Stimulated activated memory B cell treated with anti-CD40 and anti-IgM and Interleukin-4, amounts not matched to agents 10 μg/mL and 1 μg/mL and 100 μg/mL, for 72 hours (primary cell): ENCODE measurements at places on chromosomes 12 and 14.

- no peak overlapping the region for H3K4me3 ChIP-seq
- no peaks in the 10 kb centered on the region for H3K27me3 ChIP-seq
- peak overlapping the region; percentile 28 for H3K27ac ChIP-seq
- ATAC-seq, result no peak
- peaks cover 7% of the 10 kb centered on the region for H3K4me1 ChIP-seq
Observed at GRCh38 chr12:93879476-93880421, 202.6 kb downstream of the CRADD start.

DNA sequence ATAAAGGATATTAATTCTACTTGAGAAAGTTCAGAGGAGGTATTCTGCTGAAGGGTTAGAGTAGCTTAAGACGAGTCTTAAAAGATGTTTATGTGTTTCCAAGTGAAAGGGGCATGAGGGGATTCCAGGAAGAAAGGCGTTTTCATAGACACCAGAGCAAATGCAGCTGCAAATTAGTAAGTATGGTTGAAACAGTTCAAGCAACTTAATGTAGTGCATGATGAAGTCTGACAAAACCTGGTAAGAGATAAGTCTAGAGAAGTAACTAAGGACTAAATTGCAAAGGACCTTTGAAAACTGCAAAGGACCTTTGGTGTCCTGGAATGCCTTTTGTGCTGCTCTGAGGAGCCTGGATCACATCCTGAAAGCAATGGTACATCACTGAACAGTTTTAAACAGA, 11.5 kb downstream of the LUM start:
- peaks cover 1% of the 10 kb centered on the region for H3K27me3 ChIP-seq
- ATAC-seq, result no peak

GRCh38 chr12:92365836-92366235, 220.2 kb upstream of the BTG1 start:
- H3K4me1 ChIP-seq, result peaks cover 70% of the 10 kb centered on the region
- peak overlapping the region; percentile 67 for H3K27ac ChIP-seq
- ATAC-seq, result no peak
- peaks cover under 1% of the 10 kb centered on the region for H3K36me3 ChIP-seq

DNA sequence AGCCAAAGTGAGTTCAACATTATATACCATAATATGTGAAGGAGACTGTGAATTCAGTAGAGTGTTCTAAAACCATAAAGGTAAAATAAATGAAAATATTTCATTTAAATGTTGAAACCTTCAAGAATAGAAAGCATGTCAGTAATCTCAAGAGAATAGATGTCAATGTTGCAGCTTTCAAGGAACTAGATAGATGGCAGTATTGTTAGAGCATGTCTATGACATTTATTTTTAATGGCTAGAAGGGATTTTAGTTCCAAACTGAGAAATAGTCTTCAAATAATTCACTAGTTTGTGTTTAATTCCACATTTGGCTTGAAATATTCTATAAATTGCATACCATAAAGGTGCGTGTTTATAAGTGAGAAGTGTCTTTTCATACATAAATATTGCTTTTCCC, 326.5 kb downstream of the FLRT2 start:
- H3K36me3 ChIP-seq, result no peaks in the 10 kb centered on the region
- no peak overlapping the region for H3K4me3 ChIP-seq
- no peaks in the 10 kb centered on the region for H3K27me3 ChIP-seq
- no peak for ATAC-seq
- no peaks in the 10 kb centered on the region for H3K4me1 ChIP-seq
- no peak overlapping the region for H3K27ac ChIP-seq

GRCh38 chr14:51228391-51228790, 11.7 kb upstream of the TMX1 start:
- no peak overlapping the region for H3K27ac ChIP-seq
- peaks cover 5% of the 10 kb centered on the region for H3K36me3 ChIP-seq
- no peak for ATAC-seq

- H3K27me3 ChIP-seq, result no peaks in the 10 kb centered on the region
- no peak overlapping the region for H3K27ac ChIP-seq
- peaks cover 56% of the 10 kb centered on the region for H3K36me3 ChIP-seq
- no peak for ATAC-seq
- no peak overlapping the region for H3K4me3 ChIP-seq
Observed at GRCh38 chr12:57735198-57735855, 3.2 kb downstream of the AGAP2 start.

GRCh38 chr12:47221256-47222023, 141.7 kb upstream of the AMIGO2 start:
- no peaks in the 10 kb centered on the region for H3K27me3 ChIP-seq
- peaks cover 73% of the 10 kb centered on the region for H3K4me1 ChIP-seq
- no peak for ATAC-seq
- H3K27ac ChIP-seq, result no peak overlapping the region

- no peak overlapping the region for H3K4me3 ChIP-seq
- H3K27ac ChIP-seq, result peak overlapping the region; percentile 4
- ATAC-seq, result peak; percentile 90
- peaks cover 48% of the 10 kb centered on the region for H3K4me1 ChIP-seq
- H3K36me3 ChIP-seq, result no peaks in the 10 kb centered on the region
- no peaks in the 10 kb centered on the region for H3K27me3 ChIP-seq
Observed at GRCh38 chr14:75223664-75224154, 47.3 kb upstream of the TMED10 start.

- H3K27ac ChIP-seq, result peak overlapping the region; percentile 71
- peak overlapping the region; percentile 37 for H3K4me3 ChIP-seq
- no peaks in the 10 kb centered on the region for H3K27me3 ChIP-seq
- peaks cover 18% of the 10 kb centered on the region for H3K4me1 ChIP-seq
- peaks cover 9% of the 10 kb centered on the region for H3K36me3 ChIP-seq
- peak; percentile 78 for ATAC-seq
Observed at GRCh38 chr12:112939761-112940381, 1.6 kb downstream of the OAS3 start.

DNA sequence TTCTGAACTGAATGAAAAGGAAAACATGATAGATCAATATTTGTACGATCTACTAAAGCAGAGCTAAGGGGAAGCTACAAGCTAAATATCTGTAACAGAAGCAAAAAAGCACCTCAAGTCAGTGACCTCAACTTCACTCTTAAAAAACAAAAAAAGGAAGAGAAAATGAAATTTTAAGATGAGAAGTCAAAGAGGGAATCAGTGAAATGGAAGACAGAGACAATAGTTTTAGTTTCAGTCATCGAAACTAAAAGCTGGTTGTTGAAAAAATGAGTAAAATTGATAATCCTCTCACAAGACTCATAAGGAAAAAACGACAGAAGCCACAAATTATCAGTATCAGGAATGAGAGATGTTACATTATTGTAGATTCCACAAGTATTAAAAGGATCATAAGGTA, 11.9 kb upstream of the SLC2A13 start:
- peak overlapping the region; percentile 6 for H3K4me3 ChIP-seq
- peaks cover 9% of the 10 kb centered on the region for H3K27me3 ChIP-seq
- H3K36me3 ChIP-seq, result peaks cover 7% of the 10 kb centered on the region
- ATAC-seq, result peak; percentile 69

DNA sequence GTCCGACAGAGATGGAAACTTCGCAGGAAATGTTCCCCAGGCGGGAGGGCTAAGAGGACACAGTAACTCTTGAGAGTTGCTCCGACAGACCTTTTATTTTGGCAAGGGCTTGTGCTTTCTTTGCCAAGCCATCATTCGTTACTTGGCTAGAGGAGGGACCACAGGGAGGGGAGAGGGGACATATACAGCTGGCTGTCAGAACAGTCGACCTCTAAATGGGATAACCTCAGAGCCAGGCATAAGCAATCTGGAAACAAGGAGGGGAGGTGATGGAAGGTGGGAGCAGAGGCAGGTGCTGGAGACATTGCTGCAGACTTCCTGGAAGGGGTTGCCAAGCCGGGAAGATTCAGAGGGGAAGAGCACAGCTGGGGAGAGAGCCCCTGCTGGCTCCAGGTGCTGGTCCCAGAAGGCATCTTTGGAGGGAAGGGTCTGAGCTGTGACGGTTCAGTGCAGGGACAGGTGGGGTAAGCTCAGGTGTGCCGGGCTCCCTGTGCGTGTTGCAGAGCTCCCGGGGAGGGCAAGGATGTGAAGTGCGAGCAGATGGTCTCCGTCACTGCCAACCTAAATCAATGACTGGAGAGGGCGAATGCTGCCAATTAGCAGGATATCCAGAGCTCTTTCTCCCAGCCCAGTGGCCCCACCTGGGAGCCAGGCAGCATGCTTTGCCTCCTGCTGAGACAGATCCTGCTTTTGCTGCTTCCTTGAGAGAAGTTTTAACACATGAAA, 50.1 kb downstream of the CHST11 start:
- H3K27ac ChIP-seq, result no peak overlapping the region
- peaks cover 93% of the 10 kb centered on the region for H3K4me1 ChIP-seq
- no peak for ATAC-seq
- H3K27me3 ChIP-seq, result no peaks in the 10 kb centered on the region
- H3K4me3 ChIP-seq, result no peak overlapping the region
